ENCODE measurements at places on chromosomes 13 and 19.

GRCh38 chr13:50974268-50974667 lies 64.7 kb downstream of the RNASEH2B start:
- no peak for DNase-seq

DNA sequence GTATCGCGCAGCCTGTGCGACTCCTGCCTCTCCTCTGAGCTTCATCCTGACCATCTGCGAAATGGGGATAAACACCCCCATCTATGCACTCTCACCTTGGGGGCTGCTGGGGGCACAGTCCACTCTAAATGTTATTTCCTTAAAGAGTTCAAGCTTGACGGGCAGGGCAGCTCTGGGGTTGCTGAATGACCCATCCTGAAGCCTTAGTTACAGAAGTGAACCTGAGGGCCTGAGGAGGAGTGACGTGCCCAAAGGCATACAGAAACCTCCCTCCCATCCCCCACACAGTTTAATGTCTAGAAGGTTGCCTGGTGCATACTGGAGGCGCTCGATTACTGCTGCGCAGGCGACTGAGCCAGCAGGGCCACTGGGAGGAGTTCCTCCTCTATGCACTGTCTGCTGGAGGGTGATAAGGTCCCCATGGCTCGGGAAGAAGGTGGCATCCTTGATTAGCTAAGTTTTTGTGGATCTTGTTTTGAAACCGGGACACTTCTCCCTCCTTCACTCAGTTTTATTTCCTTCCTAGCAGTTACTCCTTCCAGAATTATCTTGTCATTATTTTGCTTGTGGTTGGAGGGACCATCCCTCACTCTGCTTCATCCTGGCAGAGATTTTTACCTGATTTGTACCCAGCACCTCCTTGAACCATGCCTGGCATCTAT lies 572 bp upstream of the FKBP8 start:
- DNase-seq, result peak; percentile 87

GRCh38 chr13:46345866-46346265 lies 41.2 kb downstream of the RUBCNL start:
- no peak for DNase-seq

- DNase-seq, result no peak
Observed at GRCh38 chr19:14580623-14581237, 2.2 kb upstream of the CLEC17A start.
